ENCODE measurements at places on chromosomes 2 and 18.

DNA sequence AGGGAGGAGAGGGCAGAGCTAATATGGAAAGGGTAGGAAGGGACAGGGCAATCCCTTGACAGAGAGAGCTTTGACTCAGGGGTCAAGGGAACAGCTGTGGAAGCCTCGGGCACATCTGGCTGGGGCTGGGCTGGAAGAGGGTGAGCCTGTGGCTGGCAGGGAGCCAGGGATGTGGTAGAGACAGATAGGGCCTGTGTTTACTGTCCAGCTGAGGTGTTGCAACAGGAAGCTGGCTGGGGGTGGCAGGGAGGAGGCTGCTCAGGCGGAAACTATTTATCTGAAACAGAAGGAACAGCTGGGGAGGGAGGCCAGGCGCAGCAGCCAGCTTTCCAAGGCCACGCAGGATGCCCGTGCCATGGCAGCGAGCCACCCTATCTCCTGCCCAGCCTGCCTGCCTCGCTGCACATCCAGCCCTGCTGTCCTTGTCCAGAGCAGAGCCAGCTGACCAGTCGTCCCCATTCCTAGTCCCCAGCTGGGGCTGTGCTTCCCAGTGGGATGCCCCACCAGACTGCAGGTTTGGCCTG lies 264.7 kb downstream of the CYP26B1 start:
- no peak for DNase-seq

DNA sequence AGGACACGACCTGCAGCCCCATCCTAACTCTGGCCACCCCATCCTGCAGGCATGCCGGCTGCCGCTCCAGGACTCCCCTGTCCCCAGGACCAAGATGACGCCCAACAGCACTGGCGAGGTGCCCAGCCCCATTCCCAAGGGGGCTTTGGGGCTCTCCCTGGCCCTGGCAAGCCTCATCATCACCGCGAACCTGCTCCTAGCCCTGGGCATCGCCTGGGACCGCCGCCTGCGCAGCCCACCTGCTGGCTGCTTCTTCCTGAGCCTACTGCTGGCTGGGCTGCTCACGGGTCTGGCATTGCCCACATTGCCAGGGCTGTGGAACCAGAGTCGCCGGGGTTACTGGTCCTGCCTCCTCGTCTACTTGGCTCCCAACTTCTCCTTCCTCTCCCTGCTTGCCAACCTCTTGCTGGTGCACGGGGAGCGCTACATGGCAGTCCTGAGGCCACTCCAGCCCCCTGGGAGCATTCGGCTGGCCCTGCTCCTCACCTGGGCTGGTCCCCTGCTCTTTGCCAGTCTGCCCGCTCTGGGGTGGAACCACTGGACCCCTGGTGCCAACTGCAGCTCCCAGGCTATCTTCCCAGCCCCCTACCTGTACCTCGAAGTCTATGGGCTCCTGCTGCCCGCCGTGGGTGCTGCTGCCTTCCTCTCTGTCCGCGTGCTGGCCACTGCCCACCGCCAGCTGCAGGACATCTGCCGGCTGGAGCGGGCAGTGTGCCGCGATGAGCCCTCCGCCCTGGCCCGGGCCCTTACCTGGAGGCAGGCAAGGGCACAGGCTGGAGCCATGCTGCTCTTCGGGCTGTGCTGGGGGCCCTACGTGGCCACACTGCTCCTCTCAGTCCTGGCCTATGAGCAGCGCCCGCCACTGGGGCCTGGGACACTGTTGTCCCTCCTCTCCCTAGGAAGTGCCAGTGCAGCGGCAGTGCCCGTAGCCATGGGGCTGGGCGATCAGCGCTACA lies 2.1 kb downstream of the GPBAR1 start:
- DNase-seq: no peak

- no peak for DNase-seq
Measured at GRCh38 chr2:235080101-235080500, 128.3 kb downstream of the SH3BP4 start.

DNA sequence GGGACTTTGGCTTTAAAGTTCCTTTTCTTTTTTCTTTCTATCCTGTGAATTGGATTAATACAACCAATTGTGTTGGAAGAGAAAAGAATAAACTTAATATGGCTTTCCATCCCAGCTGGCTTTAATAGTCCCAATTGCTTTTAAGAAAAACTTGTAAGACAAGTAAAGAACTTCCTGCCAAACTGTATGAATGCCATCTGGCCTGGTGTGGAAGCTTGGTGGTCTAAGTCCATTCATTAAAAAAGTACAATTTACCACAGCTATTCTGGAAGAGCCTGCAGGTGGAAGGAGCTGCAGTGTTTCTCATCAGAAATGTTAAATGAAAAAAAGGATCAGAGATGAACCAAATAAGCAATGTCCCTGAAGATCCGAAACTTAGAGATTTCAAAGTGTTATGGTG lies 103.9 kb downstream of the KLHL14 start:
- no peak for DNase-seq

DNA sequence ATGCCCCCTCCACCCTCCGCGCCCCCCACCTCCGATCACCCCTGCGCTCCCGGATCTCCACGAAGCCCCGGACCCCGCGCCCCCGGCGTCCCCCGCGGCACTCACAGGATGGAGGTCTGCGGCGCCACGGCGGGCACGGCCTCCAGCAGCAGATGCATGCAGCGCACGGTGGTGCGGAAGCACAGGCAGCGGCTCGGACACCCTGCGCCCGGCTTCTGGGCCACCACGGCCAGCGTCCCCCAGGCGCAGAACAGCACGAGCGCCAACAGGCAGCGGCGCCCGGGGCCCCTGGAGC lies 217 bp downstream of the PXDN start:
- no peak for DNase-seq

GRCh38 chr2:56207760-56208159 lies 24.0 kb downstream of the CCDC85A start:
- no peak for DNase-seq

- DNase-seq: no peak
Measured at GRCh38 chr2:9140645-9141044, 66.0 kb upstream of the ASAP2 start.
